ENCODE measurements at places on chromosomes 7 and 10. TPM values are rescaled to one million over a fixed set of nuclear protein-coding genes. Genes with fewer than 3 reads are reported as not detected.

Gene ZNF117
- 5.8 TPM for total RNA-seq

Gene ASB10
- not detected for total RNA-seq

Gene LRRD1
- total RNA-seq: not detected

Gene TMEM229A
- total RNA-seq: not detected

Gene DHTKD1
- total RNA-seq: 19.7 TPM

Gene NUPR2
- not detected for total RNA-seq

Gene USP54
- 3.3 TPM for total RNA-seq

All from T-helper 2 cell treated with Interferon-gamma antibody and Interleukin-4, amounts not matched to agents 100 ng/mL and 5 ng/mL, for 36 hours (primary cell).